Mesangial cell (primary cell): ENCODE measurements at places on chromosomes 2 and 18. TPM values are rescaled to one million over a fixed set of nuclear protein-coding genes. Genes with fewer than 3 reads are reported as not detected.

The HAAO gene
- 0.33 and 1.9 TPM in 2 replicates for total RNA-seq

The HEATR5B gene
- total RNA-seq = 5.7 and 11.3 TPM in 2 replicates

The ABHD3 gene
- total RNA-seq = 5.1 and 8.5 TPM in 2 replicates

The PGAP1 gene
- 3.1 and 4.4 TPM in 2 replicates for total RNA-seq

The NPAS2 gene
- 3.3 and 8.2 TPM in 2 replicates for total RNA-seq

The CFC1 gene
- not detected in 2 replicates for total RNA-seq

The HRH4 gene
- not detected in 2 replicates for total RNA-seq

The TSPYL6 gene
- total RNA-seq = not detected in 2 replicates

The DES gene
- total RNA-seq = 0.98 and 30.6 TPM in 2 replicates

The NR4A2 gene
- 0.25 TPM in 1 of 2 replicates, not detected in the other for total RNA-seq

The MOGAT1 gene
- not detected in 2 replicates for total RNA-seq

The CGREF1 gene
- total RNA-seq = 2.4 and 2.5 TPM in 2 replicates

The TRIM43 gene
- total RNA-seq = not detected in 2 replicates

The GCG gene
- total RNA-seq = not detected in 2 replicates
